ENCODE measurements at places on chromosomes 1 and 21.

- DNase-seq, result no peak
These were observed 433.2 kb upstream of the ADAMTS5 start for GRCh38 chr21:27400045-27400444.

DNA sequence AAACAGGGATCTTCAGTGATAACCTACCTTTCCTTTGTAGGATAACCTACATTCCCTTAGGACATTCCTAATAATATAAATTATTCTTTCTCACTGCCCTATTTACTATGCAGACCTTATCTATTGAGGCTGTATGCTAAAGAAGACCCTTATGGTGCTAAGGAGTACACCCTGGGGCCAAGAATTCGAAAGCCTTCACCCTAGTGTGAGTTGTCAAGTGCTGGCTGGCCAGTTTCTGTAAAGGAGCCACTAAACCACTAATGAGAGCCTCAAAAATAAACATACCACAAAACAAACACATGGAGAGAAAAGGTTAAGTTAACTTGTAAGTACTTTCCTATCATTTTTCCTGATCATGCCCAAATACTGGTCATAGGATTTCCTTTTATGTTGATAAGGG, 315.0 kb upstream of the CAMK1G start:
- no peak for DNase-seq

DNA sequence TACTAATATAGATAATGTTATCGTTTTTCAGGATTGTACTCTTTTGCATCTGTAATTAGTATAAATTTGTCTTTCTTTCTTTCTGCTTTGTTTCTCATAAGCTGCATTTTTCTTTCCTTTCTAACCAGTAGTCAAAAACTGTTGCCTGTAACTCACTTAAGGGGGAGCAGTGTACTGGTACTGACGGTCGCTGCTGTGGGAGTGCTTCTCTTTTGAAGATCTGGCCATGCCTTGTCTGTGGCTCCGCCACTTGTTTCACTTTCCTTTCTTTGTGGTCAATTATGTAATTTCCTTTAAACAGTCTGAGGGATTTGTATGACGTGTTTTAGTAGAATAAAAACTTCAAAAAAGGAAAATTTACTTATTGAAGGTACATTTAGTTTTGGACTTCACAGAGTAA, 37.0 kb downstream of the MIA3 start:
- DNase-seq, result peak; percentile 9

DNA sequence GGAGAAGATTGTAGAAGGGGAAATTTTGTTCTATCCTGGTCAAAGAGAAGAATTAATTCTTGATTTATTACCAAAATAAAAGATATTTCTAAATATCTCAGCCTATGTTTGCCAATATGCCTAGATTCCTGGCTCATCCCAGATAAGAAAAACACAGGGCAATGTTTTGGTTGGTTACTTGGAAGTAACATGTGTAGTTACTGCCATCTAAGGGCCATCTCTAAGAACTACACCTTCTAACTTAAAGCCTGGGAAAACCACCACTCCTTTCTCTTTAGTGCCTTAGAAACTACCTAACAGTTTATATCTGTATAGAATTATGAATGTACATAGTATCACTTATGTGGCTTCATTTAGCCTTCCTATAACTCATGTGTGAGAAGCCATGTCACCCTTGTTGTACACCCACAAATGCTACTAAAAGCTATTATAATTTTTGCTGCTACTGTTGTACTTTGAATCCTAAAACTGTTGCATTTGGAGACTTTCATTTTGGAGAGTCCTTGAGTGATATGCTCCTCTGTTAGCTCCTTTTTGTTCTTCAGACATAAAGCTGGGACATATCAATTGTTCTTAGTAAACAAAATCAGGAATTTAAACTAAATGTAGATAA, 4.5 kb downstream of the AIM2 start:
- peak; percentile 72 for DNase-seq

DNA sequence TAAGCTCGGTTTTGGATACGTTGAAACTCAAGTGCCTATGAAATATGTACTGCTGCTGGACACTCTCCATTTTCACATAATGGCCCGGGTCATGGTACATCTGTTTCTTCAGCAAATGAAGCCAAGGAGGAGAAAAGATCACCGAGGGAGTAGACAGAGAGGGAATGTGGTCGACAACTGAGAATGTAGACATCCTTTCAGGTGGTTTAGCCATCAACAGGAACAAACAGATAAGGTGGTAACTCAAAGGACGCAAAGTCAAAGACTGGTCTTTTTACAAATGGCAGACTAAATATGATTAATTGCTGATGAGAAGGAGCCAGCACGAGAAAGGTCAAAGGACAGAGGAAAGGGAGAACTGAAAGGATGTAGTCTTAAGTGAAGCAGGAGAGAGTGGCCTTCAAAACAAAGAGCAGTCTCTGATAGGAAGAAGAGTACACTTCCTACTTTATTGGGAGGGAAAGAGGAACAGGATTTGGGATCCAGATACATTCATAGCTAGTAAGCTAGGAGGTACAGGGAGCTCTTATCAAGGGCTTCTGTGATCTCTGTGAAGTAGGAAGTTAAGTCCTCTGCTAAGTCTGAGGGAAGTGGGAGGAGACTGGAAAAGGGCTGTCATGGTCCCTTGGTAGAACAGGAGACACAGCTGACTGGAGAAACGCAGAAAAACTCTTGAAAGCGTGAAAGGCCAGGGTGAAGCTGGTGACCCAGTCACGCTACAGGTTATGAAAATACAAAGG, 28.3 kb downstream of the NUP133 start:
- DNase-seq, result no peak

DNA sequence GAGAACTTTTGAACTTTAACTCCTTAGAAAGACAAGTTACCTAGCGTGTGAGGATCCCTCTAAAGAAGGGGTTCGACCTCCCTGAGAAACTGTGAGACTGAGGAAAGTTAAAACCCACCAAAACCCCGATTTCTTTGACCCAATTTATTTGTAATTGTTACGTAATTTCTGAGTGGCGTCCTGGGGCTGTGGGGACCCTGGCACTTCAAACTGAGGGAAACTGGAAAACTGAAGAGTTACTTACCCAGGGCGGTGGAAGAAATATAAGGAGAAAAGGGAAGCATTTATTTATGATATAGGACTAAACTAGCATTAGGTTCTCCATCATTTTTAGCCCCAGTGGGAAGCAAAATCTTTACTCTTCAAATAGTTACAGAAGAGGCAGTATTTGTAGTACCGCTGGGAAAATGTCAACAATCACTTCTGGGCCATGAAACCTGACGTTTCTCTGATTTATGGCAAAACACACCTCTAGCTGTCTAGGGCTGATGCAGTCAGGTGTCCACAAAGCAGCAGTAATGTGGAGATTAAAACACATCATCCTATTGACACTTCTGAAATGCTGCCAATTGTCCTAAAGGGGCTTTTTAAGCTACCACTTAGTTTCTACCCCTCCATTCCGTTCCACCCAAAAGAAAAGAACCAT, 430 bp downstream of the S100B start:
- DNase-seq, result no peak

DNA sequence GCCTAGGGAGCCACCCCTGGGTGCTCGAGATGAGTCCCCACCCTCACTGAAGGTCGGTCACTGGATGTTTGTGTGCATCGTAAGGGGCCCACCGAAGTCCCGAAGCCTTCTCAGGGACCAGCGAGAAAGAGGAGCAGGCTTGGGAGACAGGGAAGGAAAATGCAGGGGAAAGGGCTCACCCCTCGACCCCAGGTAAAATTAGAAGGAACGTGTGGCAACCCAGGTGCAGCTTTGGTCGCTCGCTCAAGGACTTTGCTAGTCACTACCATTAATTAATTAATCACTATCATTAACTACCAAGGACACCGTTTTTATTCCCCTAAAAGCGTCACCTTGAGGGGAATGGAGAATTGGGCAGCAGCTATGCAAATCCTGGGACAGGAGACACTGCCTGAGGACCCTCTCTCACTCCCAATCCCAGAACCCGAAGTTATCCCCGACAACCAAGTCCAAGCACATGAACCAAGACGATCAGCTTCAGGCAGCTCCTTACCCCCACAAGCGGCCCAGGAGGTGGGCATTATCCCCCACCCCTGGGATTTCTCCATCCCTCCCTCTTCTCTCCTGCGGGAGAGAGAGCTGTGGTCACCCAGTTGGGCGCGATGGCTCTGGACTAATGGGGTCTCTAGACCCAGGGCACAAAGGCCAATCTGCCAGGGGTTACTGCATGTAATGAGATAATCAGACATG, 4.2 kb upstream of the SIM2 start:
- no peak for DNase-seq

DNA sequence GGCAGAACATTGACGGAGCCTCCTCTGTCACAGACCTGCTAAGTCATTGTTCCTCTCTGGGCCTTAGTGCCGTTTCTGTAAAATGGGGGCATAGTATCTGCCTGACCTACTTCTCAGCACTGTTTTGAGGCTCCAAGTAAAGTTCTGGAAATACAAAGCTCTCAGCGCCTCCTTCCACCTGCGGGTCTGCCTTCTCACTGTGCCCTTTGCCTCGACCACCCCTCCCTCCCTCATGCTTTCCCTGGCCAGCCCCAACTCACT, 15.4 kb upstream of the WASF2 start:
- no peak for DNase-seq

DNA sequence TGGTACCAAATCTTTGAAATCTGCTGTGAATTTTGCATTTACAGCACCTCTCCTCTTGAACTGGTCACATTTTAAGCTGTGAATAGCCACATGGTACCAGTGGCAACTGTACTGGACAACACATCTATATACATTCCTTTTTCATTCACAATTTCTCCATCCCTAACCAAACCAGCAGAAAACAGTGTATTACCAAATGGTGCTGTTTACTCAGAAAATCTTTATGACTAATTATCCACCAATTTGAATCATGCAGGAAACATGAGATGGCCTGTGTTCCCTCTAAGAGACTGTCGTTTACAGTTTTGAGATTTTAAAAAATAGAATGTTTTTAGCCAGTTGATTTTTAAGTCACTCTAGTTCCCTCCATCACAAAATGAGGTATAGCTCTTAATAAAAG, 17.6 kb upstream of the CCT8 start:
- DNase-seq, result no peak

DNA sequence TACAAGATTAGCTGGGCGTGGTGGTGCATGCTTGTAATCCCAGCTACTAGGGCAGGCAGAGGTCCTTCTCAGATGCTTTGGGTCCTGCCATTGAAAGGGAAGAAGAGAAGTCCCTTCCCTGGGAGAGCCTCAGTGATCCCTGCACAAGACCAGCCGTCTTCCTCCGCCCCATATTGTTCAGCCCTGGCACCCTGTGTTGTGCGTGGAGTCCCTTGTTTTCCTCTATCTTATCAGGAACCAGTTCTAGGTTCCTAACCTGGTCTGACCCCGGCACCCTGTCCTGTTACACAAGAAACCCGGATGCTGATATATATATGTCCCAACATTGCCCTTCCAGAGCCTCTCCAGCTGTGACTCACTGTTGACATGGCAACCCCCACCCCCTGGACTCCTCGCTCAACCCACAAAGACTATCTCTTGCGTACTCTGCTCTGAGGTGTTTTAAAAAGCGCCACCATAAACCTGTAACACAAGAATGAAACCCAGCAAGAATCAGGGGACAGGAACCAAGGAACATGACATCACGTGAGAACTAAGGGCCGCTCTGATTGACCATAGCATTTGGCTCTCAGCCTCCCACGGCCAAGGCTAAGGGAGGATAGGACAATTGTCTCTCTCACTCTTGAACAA, 4.8 kb downstream of the MX2 start:
- no peak for DNase-seq

DNA sequence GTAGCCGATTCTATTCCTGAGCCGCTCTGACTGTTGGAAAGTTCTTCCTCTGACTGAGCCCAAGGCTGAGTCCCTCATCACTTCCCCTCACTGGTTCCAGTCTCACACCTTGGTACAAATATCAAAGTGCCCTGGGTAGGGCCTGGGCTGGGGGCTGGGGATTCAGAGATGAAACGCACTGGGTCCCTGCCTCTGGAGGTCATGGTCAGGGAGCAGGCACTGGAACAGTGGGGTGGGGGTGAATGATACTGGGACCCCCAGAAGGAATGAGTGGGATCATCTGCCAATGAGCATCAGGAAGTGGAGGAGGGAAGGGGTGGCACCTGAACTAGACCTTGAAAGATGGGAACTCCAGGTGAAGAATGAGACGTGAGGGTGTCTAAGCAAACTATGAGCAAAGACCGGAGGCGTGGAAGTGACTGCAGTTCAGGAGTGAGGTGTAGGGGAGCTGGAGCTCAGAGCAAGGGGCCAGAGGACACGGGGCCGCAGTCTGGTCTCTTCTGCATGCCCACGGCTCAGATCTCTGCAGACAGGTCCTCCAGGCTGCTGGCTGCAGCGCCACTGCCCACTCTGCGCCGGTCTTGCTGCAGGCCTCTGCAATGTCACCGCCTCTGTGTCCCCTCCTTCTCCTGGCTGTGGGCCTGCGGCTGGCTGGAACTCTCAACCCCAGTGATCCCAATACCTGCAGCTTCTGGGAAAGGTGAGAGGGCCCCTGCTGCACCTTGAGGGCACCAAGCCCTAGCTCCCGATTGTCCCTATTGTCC, 10.0 kb downstream of the PEAR1 start:
- no peak for DNase-seq

DNA sequence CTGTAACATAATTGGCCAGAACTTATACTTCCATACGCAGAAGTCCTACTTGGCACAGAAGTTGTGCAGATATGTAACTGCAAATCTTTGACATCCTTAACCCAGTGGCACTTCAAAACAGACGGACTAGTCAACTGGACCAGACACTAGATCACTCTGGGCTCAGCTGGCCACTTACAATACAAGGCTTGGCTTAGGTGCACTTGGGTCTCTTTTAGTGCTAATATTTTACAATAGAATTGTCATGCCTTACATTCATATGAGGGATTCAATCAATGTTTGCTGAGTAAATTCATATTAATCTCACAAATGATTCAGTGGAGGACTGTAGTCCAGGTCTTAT, 20.1 kb downstream of the XKR8 start:
- DNase-seq, result no peak

- DNase-seq, result no peak
These were observed 25.9 kb upstream of the HOOK1 start for GRCh38 chr1:59788825-59789224.

GRCh38 chr1:100035214-100035613, 65.4 kb downstream of the SLC35A3 start:
- DNase-seq, result no peak

GRCh38 chr1:186295980-186296379, 79.1 kb downstream of the TPR start:
- DNase-seq, result no peak

GRCh38 chr1:54664364-54664763, 22.8 kb downstream of the MROH7 start:
- DNase-seq, result no peak

DNA sequence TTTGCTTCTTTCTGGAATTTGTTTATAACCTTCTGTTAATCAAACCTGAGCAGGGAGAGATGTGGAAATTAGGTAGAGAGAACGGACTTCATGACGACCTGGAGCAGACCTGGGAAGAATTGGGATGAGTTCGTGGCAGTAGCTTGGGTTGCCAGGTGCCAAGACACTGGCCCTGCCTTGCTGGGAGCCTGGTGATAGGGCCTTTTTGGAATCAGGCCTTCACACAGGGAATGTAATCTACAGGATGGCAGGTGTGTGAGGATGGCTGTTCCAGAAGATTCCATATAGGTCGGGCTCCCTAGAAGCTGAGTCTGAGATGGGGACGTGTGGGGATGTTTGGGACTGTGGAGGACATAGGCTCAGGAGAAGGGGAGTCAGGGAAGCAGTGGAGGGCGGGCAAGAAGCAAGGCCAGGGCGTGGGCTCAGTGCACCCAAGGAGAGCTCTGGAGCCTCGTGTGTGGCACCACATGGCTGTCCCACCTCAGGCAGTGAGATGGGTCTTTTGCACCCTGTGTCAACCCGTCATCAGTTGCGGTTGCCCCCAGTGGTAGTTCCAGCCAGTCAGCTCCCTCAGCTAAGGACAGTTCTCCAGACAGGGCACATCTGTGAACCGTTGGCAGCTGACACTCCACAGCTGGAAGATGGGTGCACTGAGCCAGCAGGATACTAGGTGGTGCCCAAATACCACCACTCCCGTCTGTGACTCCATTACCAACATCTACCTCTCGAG, 395.9 kb downstream of the MATN1 start:
- DNase-seq, result no peak

All from A673 (cell line).